ENCODE measurements at places on chromosomes 1 and 21. TPM values are rescaled to one million over a fixed set of nuclear protein-coding genes. Genes with fewer than 3 reads are reported as not detected.

DNA sequence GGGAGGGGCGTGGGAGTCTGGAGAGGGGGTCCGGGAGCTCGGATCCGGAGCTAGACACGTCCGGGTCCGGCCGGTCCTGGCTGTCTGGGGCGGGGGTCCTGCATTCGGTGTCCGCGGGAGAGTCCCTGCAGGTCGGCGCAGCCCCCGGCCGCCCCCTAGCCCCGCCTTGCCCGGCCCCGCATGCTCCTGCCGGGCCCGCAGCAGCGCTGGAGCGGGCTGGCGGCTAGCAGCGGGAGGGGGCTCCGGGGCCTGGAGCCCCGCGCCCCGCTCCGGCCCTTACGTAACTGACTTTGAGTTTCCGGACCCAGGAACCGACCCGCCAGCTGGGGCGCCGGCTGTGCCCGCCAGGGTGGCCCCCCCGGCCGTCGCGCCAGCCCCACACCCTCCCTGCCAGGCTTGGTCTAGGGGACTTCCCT, 26.9 kb upstream of the EPB41 start:
- DNase-seq: no peak

DNA sequence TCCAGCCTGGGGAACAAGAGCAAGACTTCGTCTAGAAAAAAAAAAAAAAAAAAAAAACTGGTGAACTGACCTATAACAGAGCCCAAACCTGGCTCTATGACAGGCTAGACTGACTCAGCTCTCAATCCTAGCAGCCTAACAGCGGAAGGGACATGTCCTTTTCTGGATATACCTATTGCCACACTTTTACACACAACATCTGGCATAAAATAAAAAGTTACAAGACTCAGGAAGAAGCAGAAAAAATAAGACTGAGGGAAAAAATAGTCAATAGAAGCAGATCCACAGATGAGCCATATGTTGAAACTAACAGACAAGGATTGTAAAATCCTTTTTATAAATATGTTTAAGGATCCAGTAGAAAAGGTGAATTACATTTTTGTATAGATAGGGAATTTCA, 57.5 kb upstream of the IPO9 start:
- no peak for DNase-seq

CD1B gene
- not detected for total RNA-seq

CHI3L2 gene
- total RNA-seq: 1.2 TPM
